ENCODE measurements at places on chromosomes 2 and 18.
A peak's percentile ranks its signal among the peaks of the same experiment; 100 is the strongest.

GRCh38 chr18:12668041-12668440, 10.1 kb upstream of the SPIRE1 start:
- DNase-seq, result no peak

DNA sequence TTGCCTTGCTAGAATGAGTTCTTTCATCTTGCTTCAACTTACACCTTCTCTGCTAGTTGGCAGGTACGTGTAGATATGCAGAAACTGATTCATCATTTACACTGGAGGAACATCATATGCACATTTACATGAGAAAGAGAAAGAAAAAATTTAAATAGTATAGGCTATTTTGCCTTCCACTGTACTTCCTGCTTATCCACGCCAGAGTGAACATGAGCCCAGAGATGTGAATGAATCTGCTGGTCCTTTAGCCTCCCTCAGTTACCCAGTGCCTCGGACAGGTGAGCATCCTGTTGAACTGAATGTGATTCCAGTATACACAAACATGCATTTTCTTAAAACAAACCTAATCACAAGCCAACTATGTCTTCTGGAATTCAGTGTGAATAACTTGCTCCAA, 83.6 kb downstream of the SESTD1 start:
- DNase-seq, result no peak

DNA sequence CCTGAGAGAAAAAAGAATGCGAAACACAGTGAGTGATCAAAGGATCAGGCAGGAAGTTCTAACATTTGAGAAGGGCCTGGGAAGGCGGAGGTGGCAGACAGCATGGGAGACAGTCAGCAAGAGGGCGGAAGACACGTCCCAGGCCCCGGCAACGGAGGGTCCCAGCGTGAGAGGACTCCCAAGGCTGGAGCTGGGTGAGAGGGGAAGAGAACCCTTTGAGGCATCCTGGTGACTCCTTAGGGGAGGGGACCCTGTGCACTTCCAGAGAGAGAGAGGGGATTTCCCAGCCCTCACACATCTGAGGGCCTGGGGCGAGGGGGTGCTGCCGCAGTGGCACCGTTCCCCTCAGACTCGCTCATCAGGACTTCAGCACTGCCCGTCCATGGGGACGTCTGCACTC, 133.4 kb downstream of the RTP5 start:
- no peak for DNase-seq

GRCh38 chr2:179264368-179265081, at the start of gene SESTD1:
TSS of gene SESTD1 (minus strand) at chr2:179264832. CDS start at chr2:179191841, 72,991 bp downstream.
- no peak for DNase-seq

DNA sequence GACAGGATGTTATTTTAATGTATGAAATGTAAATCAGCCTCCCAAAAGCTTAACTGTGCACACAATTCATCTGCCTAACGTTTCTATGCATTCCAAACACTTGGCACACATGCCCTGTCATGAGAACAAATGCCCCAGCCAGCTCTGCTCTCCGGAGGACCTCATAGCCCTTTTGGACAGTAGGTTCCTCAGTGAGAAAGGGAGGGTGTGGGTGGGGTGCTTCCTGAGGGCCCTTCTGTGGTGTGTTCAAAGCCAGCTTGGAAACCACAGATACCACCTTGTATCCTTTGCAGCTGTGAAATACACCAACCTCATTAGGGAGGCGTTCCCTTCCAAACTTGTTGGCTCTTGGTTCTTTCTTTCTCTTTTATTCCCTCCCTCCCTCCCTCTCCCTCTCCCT, 102.2 kb upstream of the ASB18 start:
- DNase-seq, result peak; percentile 15

DNA sequence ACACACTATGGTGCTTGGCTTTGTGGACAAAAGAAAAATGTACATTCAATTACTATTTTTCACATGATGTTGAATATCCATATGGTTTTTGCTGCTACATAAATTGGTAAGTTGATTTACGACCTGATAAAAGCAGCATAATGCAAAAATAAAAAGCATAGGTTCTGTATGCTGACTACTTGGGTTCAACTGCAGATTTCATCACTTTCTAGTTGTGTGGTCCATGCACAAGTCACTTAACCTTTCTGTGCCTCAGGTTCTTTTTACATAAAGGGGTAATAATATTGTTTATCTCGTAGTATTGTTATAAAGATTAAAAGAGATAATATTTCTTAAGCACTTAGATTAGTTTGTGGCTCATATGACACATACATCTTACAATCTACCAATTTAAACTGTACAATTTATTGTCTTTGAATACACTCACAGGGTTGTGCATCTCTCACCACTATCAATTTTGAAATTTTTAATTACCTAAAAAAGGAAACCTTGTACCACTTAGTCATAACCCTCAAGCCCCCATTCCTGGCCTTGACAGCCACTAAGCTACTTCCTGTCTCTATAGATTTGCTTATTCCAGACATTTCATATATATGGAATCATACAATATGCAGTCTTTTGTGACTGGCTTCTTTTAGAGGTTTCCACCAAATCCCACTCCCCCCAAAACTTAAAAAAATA, 1443.9 kb downstream of the SUCLG1 start:
- DNase-seq, result no peak

- DNase-seq, result no peak
Measured at GRCh38 chr2:234788841-234789240, 163.0 kb upstream of the SH3BP4 start.

- DNase-seq, result no peak
Measured at GRCh38 chr2:196399722-196400691, 228.6 kb upstream of the STK17B start.

DNA sequence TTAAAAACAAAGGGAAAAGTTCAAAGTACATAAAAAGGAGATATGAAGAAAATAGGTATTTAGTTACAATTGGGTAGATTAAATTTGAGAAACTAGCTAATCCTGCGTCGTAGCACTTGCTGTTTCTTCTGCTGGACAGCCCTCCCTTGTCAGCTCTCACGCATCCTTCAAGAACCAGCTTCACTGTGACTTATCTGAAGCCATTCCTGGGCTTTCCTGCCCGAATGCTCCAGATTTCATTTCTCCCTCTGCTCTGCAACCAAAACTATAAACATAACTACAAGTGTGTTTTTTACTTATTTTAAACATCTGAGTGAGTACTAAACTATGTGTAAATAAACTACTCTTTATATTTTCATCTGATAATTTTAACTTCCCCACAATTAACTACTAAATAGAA, 149.2 kb downstream of the MTCL1 start:
- no peak for DNase-seq

DNA sequence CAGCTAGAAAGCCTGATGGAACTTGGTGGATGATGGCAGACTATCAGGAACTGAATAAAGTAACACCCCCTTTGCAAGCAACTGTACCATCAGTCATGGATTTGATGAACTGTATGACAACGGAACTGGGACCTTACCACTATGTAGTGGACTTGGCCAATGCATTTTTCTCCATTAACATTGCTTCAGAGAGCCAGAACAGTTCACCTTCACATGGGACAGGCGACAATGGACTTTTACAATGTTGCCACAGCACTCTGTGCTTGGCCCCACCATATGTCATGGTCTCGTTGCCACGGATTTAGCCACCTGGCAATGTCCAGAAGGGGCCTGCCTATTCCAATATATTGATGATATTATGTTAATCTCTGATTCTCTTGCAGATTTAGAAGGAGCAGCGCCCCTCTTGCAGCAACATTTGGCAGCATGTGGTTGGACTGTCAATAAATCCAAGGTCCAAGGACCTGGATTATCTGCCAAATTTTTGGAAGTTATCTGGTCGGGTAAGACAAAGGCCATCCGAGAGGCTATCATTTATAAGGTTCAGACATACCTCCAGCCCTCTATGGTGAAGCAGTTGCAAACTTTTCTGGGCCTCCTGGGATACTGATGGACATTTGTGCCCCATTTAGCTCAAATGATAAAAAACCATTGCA, 52.2 kb upstream of the ZC3H15 start:
- no peak for DNase-seq

GRCh38 chr2:159661286-159661685, 44.9 kb upstream of the BAZ2B start:
- no peak for DNase-seq

DNA sequence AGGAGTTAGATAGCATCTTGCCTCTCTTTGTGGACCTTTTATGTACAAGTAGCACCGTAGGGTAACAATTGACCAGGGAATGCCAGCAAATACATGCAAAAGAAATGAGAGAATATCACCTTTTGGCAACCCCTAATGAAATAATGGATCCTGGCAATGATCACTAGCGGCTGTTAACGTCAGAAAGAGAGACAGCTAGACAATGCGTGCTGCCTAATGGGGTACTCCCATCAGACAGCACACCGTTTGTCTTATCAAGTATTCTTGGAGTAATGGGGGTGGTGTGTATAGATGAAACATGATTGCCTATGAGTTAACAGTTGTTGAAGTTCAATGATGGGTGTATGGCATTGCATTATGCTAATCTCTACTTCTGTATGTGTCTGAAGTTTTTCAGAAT, 1.6 kb downstream of the ELAC1 start:
- DNase-seq, result no peak

GRCh38 chr2:120976501-120977307, 241.0 kb downstream of the GLI2 start:
- no peak for DNase-seq

DNA sequence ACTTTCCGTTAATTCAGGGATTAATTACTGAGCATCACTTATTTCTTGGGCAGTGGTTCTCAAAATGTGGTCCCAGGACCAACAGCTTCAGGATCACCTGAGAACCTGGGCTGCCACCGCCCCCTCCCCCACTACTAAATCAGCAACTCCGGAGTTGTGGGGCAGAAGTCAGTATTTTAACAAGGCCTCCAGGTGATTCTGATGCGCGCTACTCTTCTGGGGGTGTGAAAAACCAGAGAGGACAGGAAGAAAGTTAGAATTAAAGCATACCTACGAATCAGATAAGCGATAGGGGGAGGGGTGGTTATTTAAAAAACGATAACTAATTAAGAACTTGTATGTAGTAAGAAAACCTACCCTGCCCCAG, 319 bp downstream of the ZSCAN30 start:
- no peak for DNase-seq

GRCh38 chr2:216242365-216242764, 129.9 kb downstream of the MARCHF4 start:
- no peak for DNase-seq

DNA sequence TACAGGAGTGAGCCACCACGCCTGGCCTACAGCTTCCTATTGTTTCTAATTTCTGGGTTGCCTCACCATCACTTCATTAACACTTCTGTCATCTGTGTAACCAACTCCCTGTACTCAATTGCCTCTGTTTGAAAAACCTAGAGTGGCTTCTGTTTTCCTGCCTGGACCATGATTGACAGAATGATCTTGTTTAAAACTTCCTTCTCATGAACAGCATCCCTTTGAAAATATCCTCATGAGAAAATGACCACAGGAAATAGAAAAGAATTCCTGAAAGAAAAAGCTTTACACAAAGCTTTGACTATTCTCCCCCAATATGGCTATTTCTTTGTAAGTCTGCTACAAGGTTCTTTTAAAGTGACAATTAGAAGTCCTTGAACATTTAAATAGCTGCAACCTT, 672.3 kb downstream of the ARHGAP15 start:
- no peak for DNase-seq

- DNase-seq, result no peak
Measured at GRCh38 chr2:221455214-221455613, 116.9 kb downstream of the EPHA4 start.

DNA sequence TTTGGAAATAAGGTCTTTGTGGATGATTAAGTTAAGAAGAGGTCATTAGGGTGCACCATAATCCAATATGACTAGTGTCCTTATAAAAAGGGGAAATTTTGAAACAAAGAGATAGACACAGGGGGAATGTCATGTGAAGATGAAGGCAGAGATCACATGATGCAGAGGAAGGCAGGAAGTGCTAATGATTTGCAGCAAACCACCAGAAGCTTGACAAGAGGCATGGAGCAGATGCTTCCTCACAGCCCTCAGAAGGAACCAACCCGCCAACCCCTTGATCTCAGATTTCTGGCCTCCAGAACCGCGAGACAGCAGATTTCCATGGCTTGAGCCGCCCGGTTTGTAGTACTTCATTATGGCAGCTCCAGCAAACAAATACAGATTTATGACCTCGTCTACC, 17.4 kb upstream of the SMARCAL1 start:
- no peak for DNase-seq

DNA sequence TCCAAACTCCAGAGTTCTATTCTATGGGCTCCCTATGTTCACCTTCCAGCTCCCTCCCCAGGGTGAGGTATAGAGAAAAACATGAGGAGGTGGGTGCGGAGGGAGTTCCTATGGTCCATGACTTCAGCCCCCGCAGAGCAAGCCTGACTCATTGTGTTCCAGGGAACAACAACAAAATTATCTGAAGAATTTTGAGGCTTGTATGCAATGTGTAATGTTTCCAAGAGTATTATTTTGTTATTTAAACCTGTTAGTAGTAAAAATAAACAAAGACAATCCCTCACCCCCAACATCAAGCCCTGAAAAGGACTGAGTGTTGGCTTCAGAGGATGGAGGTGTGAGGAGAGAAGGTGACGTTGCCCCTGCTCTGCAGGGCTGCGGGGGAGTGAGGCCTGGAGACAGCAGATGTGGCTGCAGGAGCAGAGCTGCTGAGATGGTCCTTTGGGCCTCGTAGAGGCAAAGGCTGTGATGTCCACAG, 29.0 kb downstream of the LAMA3 start:
- DNase-seq, result no peak

GRCh38 chr2:239979243-239980023, 45.7 kb downstream of the NDUFA10 start:
- DNase-seq, result no peak

DNA sequence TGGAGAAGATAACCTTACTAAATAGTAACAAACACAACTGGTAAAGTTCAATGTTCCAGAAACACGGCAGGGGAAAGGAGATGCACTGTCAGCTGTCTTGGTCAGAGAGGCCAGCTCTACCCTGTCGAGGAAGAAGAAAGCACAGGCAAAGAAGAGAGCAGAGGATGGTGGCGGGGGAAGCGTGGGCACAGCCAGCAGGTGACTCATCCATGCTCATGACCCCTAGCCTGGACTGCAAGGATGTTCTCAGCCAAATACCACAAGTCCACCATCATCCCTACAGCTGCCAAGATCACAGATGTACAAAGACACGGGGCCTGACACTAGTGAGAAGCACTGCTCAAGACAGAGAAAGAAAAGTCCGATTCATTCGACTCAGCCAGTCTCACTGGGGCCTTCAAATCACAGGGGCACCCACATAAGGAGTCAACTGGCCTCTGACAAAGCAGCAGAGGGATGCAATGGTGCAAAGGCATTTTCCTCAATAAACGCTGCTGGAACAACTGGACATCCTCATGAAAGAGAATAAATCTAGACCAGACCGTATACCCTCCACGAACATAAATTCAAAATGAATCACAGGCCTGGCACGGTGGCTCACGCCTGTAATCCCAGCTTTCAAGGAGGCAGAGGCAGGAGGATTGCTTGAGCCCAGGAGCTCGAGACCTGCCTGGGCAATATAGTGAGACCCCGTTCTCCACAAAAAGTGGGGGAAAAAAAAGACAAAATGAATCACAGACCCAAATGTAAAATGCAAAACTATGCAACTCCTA, 5.6 kb downstream of the DTYMK start:
- DNase-seq, result no peak

- no peak for DNase-seq
Measured at GRCh38 chr2:81235601-81236000, 931.0 kb upstream of the LRRTM1 start.

All from effector memory CD8-positive, alpha-beta T cell (primary cell).